ENCODE measurements at places on chromosomes 4 and X. TPM values are rescaled to one million over a fixed set of nuclear protein-coding genes. Genes with fewer than 3 reads are reported as not detected.

IBSP gene
- not detected for total RNA-seq

MAML3 gene
- 21.8 TPM for total RNA-seq

PCSK1N gene
- total RNA-seq = 9.3 TPM

USP38 gene
- total RNA-seq = 14.9 TPM

UGT2B17 gene
- total RNA-seq = not detected

SHROOM2 gene
- 10.3 TPM for total RNA-seq

DNA sequence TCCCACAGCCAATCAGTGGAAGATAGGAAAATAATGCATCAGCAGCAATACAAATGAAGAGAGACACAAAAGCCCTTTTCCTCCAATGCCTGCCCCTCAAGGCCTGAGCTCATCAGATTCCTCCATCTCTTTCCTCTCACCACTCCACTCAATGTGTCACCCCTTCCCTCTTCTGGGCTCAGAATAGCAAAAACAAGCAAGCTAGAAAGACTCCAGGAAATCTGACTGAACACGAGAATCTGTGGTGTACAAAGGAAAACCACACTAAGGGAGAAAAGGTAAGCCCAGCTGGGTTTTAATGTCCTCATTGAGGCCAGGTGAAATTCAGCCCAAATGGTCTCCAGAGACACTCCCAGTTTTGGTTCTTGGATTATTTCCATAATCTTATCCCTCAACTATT lies 46.3 kb downstream of the ARHGEF9 start:
- no peak for DNase-seq

GRCh38 chrX:119028733-119029330 lies 44.0 kb upstream of the CT47C1 start:
- no peak for DNase-seq

- DNase-seq = no peak
Measured at GRCh38 chrX:8048466-8048865, 121.3 kb upstream of the PNPLA4 start.

Data from neural crest cell (in vitro differentiated cells).